Activated CD4-positive, alpha-beta T cell treated with anti-CD3 and anti-CD28 coated beads, Interleukin-2, amount 10 ng/mL, durations not matched to agents 7 days and 5 days (primary cell): ENCODE measurements at places on chromosomes 11 and 22.

- no peak for DNase-seq
Measured at GRCh38 chr22:35266277-35266676, 9.0 kb downstream of the HMGXB4 start.

GRCh38 chr11:3190600-3190999 lies 25.5 kb upstream of the OSBPL5 start:
- DNase-seq: no peak

GRCh38 chr11:80240245-80240644 lies 799.4 kb upstream of the TENM4 start:
- no peak for DNase-seq

DNA sequence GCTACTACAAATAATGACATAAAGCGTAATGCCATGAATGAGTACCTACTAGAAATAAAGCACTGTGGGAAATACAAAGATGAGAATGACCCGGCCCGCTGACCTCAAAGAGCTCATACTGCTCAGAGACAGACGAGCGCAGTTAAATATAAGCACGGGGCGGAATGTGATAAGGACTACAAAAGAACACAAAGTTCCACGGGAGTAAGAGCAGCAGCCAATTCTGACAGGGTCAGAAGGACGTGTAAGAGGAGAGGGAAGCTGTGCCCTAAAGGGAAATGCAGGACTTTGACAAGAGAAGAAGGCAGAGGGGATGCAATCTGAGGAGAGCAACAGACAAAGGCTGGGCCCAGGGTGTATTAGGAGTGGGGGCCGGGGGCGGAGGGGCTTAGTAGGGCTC lies 314.6 kb downstream of the LARGE1 start:
- no peak for DNase-seq

DNA sequence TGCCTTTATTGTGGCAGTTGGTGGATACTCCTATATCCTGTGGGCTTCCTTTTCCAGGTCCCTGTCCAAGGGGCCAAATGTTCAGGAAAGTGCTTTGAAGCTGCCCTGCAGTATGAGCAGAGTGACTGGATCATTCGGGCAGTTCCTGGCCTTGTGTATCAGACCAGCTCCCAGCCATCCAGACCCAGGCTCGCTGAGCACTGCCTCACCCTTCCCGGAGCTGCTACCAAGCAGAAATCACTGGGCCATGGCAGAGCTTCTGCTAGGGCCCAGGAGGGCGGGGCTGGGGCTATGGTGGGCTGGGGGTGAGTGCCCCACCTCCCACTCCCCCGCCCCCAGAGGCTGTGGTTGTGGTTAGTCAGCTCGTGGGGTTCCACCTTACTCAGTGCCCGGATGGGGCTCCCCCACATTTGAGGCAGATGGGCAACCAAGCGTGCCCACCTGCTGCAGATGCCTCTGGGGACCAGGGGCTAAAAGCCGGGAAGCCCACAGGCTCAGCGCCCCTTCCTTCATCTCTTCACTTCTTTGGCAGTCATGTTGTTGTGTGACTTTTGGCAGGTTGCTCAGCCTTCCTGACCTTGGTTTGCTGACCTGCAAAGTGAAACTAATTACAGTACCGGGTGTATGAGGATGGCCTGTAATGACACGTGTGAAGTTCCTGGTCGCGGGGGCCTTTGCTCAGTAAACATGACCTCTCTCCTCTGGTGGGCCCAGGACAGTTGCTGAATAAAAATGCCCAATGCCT lies 2.1 kb upstream of the LRRC32 start:
- no peak for DNase-seq
